Activated T-cell treated with anti-CD3 and anti-CD28 coated beads, Interleukin-2, amount 50 U/mL, for 72 hours (primary cell): ENCODE measurements at places on chromosomes 3 and 15.

- DNase-seq = peak; percentile 65
These were observed 319.9 kb upstream of the ICE2 start for GRCh38 chr15:60798821-60799220.

DNA sequence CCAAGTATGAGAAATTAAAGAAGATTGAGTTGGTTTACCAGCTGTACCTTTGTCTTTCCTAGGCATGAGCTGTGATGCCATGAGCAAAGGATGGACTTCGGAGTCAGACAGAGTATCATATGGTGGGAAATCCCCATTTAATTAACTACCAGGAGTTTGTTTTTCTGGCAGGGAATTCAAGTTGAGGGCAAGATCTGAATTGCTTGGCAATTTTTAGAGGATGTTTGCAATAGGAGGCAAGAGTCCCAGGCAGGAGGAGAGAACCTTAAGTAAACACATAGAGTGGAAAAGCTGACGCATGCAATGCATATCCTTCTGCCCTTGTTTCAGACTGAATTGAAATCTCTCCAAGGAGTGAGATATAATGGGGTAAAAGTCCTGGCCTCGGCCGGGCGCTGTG is 569.7 kb upstream of the MDFIC2 start:
- no peak for DNase-seq

DNA sequence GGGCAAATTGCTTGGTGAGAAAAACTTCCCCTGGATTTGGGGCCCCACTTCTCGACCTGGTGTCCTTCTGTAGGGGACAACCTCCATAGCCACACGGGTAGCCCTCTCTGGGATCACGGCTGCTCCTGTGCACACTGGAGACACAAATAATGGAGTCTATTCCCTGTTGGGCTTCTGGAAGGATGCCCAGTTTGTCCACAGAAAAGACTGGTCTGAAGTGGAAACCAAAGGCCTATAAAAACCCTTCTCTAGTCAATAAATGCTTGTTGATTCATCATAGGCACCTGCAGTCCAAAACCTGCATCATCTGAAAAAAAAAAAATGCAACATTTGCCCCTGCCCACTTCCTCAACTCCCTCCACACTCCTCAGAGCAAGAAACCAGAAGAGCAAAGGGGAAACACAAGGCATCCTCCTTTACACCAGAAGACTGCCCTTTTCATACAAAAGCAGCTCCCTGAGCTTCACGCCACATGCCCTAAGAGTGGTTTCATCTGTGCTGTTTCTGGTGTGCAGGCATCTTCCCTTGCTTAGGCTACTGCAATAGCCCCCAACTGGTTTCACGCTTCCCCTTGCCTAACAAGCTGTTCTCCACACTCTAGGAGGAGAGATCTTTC is 36.3 kb downstream of the SRGAP3 start:
- no peak for DNase-seq

- no peak for DNase-seq
These were observed 7.5 kb downstream of the SOX14 start for GRCh38 chr3:137771401-137772213.

DNA sequence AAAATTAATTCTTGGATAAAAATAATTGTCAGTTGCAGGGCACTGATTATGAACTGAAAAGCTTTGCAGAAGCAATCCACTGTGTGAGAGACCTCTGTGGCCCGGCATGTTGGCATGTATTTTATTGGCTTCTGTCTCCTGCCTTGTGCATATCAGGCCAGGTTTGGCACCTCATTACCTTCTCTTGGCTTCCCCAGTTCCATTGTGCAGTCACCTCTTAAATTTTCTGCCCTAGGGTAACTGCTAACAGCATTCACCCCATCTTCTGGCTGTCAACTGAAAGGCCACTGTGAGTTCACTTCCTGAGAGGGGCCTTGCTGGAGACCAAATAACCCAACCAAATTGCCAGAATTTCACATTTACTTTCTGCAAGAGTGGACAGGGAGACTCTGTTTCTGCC is 92.7 kb upstream of the RARB start:
- DNase-seq = no peak

GRCh38 chr15:43229977-43230376 is 9.2 kb upstream of the EPB42 start:
- DNase-seq = no peak

GRCh38 chr3:72043204-72044133 is 258.5 kb upstream of the PROK2 start:
- no peak for DNase-seq

GRCh38 chr15:38414357-38414756 is 39.6 kb upstream of the FAM98B start:
- DNase-seq = no peak
